ENCODE measurements at places on chromosomes 11 and 22.

DNA sequence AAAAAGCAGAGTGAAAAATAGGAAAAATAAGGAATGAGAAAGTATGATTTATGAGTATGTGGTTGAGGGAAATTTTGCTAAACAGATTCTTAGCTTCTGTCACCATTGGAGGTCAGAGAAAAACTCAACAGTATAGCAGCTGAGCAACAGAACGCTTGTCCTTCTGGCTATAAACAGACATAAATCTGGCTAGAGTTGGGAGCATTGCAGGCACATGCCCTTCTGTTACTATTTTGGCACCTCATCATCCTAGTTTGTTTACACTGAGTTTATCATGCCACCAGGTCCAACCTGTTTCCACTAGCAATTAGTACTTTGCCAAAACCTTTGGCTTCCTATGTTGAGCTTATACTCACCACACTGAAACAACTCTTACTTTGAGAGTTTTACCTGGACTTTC is 6.9 kb downstream of the UBE4A start:
- no peak for DNase-seq

- no peak for DNase-seq
Observed at GRCh38 chr22:46362203-46362933, 26.9 kb downstream of the TRMU start.

- no peak for DNase-seq
Observed at GRCh38 chr11:58567889-58568512, 7.7 kb downstream of the LPXN start.

GRCh38 chr11:105799728-105800462 is 190.0 kb downstream of the GRIA4 start:
- no peak for DNase-seq

DNA sequence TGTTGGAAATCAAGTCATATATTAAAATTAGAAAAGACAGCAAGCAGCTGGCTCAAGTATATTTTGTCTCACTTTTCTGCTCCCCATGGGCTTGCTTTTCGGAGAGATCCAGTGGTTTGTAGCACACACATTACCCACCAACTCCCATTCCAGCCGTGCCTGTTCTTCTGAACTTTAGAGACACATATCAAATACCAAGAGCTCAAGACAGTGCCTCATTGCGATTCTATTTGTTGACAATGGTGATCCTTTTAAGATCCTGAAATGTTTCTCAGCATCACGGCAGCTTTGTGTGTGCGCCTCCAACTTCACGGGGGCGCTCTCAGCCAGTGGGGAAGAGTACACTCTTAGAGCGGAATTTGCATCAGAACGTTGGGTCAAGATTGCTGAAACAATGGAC is 52.9 kb downstream of the BARX2 start:
- no peak for DNase-seq

DNA sequence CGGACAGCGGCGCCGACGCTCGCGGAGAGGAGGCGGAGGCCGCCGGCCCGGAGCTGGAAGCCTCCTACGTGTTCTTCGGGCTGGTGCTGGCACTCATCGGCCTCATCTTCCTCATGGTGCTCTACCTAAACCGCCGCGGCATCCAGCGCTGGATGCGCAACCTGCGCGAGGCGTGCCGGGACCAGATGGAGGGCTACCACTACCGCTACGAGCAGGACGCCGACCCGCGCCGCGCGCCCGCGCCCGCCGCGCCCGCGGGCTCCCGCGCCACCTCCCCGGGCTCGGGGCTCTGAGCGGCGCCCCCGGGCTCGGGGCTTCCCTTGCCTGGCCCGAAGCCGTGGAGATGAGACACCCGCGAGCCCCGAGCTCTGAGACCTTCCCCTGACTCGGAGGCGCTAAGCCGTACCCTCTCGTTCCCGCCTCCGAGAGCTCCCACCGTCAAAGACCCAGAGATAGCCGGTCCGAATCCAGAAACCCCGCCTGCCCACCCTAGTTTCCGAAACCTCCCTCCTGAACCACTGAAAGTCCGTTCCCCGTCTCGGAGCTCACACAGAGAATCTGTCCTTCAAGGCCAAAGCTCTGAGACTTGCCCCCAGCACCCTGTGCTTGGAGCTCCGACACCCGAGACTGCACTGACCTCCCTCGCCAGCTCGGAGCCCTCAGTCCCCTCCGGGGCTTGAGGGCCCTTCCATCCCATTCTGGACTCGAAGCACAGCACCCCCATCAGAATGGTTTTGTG is 1.5 kb downstream of the TPBGL start:
- no peak for DNase-seq

Data from nucleus accumbens (tissue), 56 donors.